ENCODE measurements at places on chromosomes 13 and 19.

GRCh38 chr13:97975848-97976609, 22.6 kb downstream of the IPO5 start:
- H3K27me3 ChIP-seq, result no peaks in the 10 kb centered on the region
- H3K27ac ChIP-seq, result peak overlapping the region; percentile 77
- DNase-seq, result peak; percentile 73
- H3K36me3 ChIP-seq, result peaks cover 15% of the 10 kb centered on the region

- H3K36me3 ChIP-seq, result peaks cover 1% of the 10 kb centered on the region
- no peak overlapping the region for H3K4me3 ChIP-seq
- H3K4me1 ChIP-seq, result no peaks in the 10 kb centered on the region
- no peak overlapping the region for H3K27ac ChIP-seq
Observed at GRCh38 chr13:112452380-112453206, 76.4 kb downstream of the SPACA7 start.

GRCh38 chr19:6271251-6271650, 8.5 kb downstream of the MLLT1 start:
- peaks cover 12% of the 10 kb centered on the region for H3K36me3 ChIP-seq
- no peak for DNase-seq
- H3K4me3 ChIP-seq, result no peak overlapping the region
- peak overlapping the region; percentile 89 for H3K27ac ChIP-seq
- peaks cover 74% of the 10 kb centered on the region for H3K4me1 ChIP-seq

DNA sequence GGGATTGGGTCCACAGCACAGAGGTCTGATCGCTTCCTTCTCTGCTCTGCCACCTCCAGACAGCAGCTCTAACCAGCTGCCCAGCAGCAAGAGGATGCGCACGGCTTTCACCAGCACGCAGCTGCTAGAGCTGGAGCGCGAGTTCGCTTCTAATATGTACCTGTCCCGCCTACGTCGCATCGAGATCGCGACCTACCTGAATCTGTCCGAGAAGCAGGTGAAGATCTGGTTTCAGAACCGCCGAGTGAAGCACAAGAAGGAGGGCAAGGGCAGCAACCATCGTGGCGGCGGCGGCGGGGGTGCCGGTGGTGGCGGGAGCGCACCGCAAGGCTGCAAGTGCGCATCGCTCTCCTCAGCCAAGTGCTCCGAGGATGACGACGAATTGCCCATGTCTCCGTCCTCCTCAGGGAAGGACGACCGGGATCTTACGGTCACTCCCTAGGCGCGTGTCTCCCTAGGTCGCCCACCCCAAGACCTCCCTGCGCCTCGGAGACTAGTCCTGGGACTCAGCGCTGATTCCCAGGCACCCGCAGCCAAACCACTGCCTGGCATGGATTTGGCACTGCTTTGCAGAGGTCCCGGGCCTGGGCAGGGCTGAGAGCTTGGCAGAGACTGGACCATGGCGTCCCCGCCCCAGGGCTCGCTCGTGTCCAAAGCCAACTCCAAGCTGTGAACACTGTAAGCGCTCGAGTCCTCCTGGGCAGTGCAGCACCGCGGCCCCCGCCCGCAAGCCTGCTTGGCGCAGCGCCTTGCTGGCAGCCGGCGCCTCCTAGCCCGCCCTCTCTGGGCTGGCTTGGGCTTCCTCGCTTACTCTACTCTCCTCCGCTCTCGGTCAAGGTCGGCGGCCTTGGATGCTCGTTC, 1.5 kb downstream of the GSX1 start:
- H3K4me1 ChIP-seq, result peaks cover 47% of the 10 kb centered on the region
- DNase-seq, result no peak
- H3K27me3 ChIP-seq, result peaks cover 93% of the 10 kb centered on the region
- no peak overlapping the region for H3K27ac ChIP-seq

DNA sequence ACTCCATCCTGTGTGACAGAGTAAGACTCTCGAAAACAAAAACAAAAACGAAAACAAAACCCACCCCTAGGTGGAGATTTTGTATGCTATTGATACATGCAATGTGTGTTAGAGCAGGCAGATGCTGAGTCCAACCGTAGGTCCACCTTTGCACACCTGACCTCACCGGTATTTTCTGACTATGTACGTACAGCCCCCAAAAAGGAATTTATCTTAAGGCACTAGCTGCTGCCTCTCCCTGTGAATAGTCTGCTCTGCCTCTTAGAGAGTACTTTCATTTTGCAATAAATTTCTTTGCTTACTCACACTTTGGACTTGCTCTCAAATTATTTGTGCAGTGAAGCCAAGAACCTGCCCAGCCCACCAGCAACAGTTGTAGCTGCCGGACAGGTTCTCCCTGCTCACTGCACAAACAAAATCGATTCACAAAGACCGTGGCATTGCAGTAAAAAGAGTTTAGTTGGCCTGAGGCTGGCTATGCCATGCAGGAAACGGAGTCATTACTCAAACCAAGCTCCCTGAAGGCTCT, 8.2 kb upstream of the ZNF77 start:
- H3K36me3 ChIP-seq, result peaks cover 11% of the 10 kb centered on the region
- no peak overlapping the region for H3K4me3 ChIP-seq
- H3K4me1 ChIP-seq, result peaks cover 24% of the 10 kb centered on the region
- no peak for DNase-seq
- H3K27ac ChIP-seq, result no peak overlapping the region
- no peaks in the 10 kb centered on the region for H3K27me3 ChIP-seq

DNA sequence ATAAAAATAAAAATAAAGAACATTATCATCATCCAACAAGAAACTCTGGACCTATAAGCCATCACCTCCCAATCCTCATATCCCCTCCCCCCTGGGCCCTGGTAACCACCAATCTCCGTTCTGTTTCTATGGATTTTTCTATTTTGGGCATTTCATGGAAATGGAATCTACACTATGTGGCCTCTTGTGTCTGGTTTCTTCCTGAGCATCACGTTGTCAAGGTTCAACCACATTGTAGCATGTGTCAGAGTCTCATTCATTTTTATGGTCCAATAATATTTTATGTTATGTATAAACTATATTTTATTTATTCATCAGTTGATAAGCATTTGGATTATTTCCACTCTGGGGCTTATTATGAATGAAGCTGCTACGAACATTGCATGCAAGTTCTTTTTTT, 26.9 kb downstream of the SULT2B1 start:
- no peak overlapping the region for H3K27ac ChIP-seq
- H3K4me3 ChIP-seq, result no peak overlapping the region
- H3K36me3 ChIP-seq, result no peaks in the 10 kb centered on the region
- H3K27me3 ChIP-seq, result peaks cover under 1% of the 10 kb centered on the region
- peaks cover under 1% of the 10 kb centered on the region for H3K4me1 ChIP-seq

DNA sequence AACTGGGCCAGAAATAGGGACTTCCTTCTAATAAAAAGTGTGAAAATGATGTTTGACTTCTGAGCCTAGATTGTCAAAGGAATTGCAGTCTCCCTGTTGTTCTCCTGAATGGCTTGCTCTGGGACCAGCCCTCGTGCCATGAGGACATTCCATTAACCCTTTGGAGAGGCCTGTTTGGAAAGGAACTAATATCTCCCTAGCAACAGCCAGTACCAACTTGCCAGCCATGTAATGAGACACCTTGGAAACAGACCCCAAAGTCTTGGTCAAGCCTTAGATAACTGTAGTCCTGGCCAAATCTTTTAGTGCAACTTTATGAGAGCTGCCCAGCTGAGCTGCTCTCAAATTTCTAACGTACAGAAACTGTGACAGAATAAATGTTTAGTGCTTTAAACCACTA, 8.2 kb upstream of the SIAH3 start:
- no peaks in the 10 kb centered on the region for H3K4me1 ChIP-seq
- no peak overlapping the region for H3K27ac ChIP-seq
- peaks cover 41% of the 10 kb centered on the region for H3K27me3 ChIP-seq
- no peak for DNase-seq
- peaks cover 2% of the 10 kb centered on the region for H3K36me3 ChIP-seq
